Cerebellar nuclear complex (tissue), 1 donor: ENCODE measurements at places on chromosomes 1 and 21.

DNA sequence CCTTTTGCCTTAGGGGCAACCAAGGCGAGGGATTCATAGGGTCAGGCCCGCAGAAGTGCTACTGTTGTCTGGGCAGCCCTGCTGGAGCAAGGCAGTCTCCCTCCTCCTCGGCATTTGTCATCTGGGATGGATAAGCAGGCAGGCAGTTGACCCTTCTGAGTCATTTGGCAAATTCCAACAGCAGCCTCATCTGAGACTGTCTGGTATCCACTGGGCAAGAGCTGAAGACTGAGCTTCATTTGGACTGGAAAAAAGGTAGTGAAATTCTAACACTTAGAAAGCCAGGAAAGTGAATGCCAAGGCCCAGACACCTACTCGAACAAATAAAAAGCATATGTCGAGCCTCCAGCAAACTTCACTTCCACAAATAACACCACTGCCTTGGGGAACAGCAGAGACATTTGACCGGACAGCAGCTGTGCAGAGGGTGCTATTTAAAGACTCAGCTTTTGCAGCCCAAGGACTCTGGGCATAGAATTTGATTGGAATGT lies 4.0 kb upstream of the ZBTB40 start:
- no peak for DNase-seq

DNA sequence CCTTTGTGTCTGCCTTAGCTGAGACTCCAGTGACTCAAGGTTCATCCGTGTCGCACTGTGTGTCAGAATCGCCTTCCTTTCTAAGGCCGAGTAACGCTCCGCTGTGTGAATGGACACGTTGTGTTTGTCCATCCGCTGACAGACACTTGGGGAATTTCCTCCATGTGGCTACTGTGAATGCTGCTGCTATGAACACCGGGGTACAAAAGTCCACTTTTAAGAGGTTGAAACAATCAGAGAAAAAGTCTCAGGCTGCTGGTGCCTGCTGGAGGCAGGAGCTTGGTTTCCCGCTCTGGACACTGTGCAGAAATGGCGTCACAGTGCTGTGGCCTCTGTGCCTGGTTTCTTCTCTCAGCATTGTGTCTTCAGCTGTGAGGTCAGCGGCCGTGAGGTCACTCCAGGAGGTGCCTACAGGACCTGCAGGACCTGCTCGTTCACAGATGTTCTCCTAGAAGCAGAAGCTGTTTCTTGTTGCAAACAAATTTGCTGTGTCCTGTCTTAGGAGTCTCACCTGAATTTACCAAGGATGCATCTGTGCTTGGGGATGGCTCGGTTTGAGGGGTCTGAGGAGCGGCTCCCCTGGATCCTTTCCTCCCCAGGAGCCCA lies 34.2 kb downstream of the KRTAP10-1 start:
- no peak for DNase-seq

- DNase-seq: no peak
Observed at GRCh38 chr1:147808025-147808424, 47.6 kb upstream of the GJA5 start.

DNA sequence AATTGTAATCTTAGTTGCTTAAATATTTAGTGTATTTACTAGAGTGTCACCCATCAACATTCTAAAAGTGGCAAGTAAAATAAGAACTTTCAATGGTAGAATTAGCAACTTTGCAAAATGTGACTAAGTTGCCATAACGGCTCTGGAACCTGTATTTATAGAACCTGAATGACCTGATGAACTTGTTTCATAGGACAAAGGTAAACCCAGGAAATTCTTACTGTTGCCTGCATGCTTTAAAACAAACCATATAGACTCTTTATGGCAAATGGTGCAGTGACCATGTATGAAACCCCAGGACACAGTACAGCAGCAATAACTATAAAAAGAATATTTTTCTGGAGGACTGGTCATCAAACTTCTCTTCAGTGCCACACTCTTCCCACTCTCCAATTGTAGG lies 22.9 kb downstream of the AK2 start:
- no peak for DNase-seq

GRCh38 chr1:217188280-217189237 lies 442.3 kb downstream of the GPATCH2 start:
- no peak for DNase-seq

DNA sequence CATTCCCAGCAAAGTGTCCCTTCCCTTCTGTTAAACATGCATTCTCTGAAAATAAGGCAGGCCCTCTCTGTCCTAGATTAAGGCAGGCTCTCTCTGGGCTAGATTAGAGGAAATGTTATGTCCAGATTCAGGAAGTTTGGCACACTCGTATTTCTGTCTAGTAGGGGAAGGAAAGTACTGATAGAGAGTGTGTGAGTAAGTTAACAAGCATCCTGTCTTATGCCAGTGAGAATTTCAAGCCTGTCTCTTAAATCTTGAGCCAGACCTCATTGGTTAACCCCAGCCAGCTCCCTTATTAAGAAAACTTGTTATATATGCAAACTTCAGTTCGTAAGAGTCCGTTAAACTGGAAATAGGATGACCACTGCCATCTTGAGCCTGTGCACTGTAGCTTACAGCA lies 31.6 kb downstream of the IGSF5 start:
- no peak for DNase-seq
